Stimulated activated CD4-positive, alpha-beta T cell treated with anti-CD3 and anti-CD28 coated beads, Interleukin-1b, Interleukin-23, amount 100 ng/mL, for 4 hours (primary cell): ENCODE measurements at places on chromosomes 2 and 18.

DNA sequence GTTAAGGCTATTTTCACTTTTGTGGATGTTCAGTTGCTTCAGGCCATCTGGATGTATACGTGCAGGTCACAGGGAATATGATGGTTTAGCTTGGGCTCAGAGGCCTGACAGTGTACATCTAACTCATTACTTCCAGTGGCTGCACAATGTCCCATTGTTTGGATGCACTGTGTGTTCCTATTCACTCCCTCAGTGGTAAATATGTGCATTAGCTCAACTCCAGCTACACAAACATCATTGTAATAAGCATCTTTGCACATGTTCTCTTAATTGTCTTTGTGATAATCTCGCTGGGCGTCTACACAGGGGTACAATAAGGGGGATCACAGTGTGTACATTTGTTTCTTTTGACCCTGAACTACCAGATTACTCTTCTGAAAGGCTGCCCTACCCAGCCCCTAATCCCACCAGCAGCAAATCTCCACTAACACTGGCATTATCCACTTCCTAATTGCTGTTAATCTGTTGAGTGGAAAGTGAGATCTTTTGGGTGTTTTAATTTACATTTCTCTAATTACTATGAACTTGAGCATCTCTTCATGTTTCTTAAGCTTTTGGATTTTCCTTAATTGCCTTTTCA is 56.1 kb upstream of the POLE4 start:
- no peak for DNase-seq

GRCh38 chr18:31482051-31482450 is 15.9 kb upstream of the DSG2 start:
- no peak for DNase-seq

DNA sequence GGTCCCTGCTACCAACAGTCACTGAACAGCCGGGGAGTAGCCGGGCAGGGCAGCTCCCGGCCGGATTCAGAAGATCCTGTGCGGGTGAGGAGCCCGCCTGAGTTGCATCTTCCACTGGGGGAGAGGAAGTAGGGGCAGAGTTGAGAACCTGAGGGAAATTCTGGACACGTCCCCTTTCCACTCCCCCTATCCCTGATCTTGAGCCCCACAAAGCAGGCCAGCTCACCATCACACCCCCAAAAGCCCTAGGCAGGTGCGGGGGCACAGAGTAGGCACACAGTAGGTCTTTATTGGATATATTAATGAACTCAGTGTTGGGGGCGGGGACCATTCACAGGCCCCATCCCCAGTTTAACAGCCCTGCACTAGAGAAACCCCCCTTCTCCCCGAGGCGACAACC is 81.9 kb upstream of the UXS1 start:
- no peak for DNase-seq

- DNase-seq: no peak
Observed at GRCh38 chr18:63348508-63349136, 18.4 kb downstream of the KDSR start.

- DNase-seq: no peak
Observed at GRCh38 chr2:216683846-216684245, 11.5 kb downstream of the IGFBP5 start.

DNA sequence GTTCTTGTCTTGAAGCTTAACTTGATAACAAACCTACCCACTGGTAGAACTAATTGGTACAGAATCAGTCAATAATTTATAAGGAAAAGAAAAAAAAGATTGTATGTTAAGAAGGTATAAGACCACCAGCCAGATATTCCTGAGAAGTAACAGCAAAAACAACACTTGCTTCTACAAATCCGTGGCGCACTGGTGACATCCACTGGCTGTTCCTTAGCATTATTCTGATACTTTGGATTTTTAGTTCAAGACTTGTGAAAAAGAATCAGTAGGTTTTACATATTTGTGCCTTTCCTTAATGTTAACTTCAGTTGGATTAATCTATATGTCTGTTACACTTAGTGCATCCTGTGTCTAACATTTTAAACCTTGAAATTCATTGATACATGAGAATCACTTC is 141.8 kb downstream of the GRB14 start:
- no peak for DNase-seq

DNA sequence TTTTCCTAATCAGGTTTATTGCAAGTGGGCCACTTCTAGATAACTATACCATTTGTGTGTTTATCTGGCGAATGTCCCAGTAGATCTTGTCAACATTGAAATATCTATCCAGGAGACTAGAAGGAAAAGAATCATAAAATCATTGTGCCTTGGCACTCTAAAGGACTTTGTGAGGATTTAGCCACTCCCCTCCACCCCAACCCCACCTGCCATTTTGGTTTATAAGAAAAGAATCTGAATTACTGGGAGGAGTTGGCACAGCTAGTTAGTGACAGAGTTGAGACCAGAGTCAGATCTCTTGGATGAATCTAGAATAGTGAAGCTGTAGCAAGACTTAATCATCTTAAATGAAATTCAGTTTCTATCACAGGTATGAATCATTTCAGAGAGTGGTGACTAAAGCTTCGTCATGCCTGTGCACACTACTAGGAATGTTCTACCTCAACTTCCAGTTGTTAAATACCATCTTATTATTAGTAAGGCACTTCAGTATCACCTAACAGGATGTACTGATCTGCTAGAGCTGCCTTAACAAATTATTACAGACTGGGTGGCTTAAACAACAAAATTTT is 212.7 kb upstream of the SLC14A2 start:
- no peak for DNase-seq

DNA sequence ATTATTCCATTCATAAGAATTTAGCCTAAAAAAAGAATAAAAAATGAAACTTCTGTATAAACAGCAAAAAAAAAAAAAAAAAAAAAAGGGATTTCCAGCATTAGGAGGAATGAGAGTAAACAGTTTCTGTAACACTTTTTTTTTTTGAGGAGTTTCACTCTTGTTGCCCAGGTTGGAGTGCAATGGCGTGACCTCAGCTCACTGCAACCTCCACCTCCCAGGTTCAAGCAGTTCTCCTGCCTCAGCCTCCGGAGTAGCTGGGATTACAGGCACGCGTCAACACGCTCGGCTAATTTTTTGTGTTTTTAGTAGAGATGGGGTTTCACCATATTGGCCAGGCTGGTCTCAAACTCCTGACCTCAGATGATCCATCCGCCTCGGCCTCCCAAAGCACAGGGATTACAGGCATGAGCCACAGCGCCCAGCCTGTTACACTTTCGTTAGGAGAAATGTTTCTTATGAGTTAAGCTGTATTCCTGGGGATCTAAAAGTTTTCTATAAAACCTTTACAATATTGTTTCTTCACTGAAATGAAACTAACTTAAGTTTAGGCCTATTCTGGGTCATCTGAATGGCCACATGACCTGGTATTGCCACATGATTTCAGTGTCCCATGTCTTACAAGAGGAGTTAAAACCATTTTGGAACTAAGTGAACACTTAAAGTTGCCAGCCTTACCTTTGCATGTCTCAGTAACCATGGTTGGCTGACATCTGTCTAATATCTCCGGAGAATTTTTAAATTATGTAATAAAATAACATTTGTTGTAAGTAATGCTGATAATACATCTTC is 17.5 kb downstream of the SMAD2 start:
- no peak for DNase-seq
